ENCODE measurements at places on chromosomes 5 and 9. TPM values are rescaled to one million over a fixed set of nuclear protein-coding genes. Genes with fewer than 3 reads are reported as not detected.

Gene MARVELD2
- total RNA-seq, result not detected

Gene TAF11L10
- total RNA-seq, result not detected

Gene RECK
- total RNA-seq, result 19.4 TPM

Gene SLC45A2
- not detected for total RNA-seq

Gene TMEM252
- not detected for total RNA-seq

Gene NPR2
- total RNA-seq, result 2.1 TPM

Gene PGM5
- not detected for total RNA-seq

Gene FOXD4L5
- total RNA-seq, result not detected

DNA sequence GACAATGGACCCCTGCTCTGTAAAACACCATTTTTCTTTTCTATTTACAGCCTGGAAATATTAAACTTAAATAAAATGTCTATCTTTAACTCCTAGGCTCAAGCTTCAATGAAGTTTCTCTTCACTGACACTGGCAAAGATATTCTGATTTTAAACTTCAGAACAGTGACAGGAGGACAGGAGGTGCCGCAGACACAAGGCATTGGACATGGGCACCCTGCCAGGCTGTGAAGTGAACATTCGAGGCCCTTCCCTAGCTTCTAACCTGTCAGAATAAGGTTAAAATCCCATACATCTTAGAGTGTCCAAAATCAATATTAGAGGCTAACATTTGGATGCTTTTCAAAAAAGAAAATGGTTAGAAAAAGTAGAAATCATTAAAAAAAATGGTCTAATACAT lies 9.2 kb downstream of the SEMA5A start:
- no peak for DNase-seq

DNA sequence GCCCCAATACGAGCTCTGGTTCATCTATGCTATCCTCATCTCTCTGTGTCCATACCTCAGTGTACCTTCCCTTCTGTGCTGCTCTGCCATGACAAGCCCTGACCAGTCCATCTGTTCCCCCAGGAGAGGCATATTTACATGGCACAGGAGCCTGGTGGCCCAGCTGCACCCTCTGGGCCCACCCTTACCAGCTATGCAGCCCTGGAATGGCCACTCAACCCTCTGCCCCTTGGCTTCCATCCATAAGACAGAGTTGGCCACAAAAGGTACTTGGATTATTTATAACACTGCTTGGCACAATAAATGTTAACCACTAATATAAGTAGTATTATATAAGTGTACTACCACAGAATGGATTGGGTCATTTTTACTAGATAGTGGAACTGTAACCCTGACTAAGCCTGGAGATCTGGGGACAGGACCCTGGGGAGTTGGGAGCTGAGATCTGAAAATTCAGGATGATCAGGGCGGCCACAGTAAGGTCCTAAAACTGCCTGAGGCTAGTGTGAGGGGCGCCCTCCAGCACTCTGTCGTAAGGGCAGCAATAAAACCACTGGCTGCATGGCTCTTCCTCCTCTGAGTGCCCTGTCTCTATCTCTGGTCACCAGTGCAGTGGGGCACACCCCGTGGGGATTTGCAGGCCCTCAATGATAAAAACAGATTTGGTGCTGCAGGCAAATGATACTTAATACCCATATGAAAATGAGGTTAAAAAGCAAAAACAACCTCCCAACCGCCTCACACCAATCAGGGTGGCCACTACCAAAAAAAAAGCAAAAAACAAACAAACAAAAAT lies 65.8 kb downstream of the SEMA4D start:
- no peak for DNase-seq

GRCh38 chr9:135070198-135070951 lies 17.1 kb upstream of the OLFM1 start:
- DNase-seq, result no peak

DNA sequence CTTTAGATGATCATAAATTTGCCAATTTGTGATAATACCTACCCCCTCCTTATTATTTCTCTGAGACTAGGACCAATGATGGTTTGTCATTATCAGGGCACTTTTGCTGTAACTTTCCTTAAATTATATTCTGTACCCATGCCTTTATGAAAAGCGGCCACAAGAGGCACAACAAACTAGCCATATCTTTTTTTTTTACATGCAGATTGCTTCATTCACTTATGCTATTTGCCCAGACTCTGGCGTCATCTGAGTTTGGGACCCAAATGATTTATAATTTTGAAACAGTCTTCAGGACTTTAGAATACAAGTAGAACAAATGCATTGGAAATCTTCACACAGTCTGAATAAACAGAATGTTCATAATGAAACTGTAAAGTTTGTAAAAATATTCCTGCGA lies 408.1 kb downstream of the MAT2B start:
- DNase-seq, result no peak

GRCh38 chr5:131019601-131020315 lies 145.3 kb downstream of the HINT1 start:
- no peak for DNase-seq

- no peak for DNase-seq
These were observed 111.5 kb upstream of the EQTN start for GRCh38 chr9:27408482-27408881.

DNA sequence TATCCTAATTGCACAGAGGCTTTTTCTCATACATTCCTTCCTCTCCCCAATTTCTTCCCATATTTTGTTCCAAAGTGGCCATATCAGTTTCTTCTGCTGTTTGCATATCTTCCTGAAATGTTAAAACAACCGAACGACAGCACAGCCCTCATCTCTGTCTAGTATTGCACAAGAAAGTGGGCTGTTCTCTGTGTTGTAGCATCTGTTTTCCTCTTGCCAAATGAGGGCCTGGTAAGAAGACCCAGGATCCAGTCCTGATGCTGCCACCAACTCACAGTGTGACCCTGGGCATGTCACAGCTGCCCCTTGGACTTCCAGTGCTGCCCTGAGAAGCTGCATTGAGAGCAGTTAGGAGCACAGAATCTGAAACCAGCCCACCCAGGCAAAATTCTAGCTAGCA lies 4.1 kb downstream of the SLC31A2 start:
- no peak for DNase-seq

DNA sequence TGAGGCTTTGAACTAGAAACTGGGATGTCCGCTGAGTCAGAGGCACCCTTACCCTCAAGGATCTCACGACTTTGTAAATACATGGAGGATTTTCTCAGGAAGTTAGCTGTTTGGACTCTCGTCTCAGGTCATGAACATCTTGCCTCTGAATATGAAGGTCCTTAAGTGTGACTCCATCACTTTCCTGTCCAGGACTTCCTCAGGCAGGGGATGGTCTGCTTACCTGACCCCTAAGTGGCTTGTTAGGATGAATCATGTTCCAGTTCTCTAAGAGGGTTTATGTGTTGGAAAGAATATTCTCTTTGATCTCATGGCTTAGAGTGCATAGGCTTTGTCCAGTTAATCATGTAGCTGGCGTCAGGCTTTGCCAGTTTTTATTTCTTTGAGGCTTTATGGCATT lies 511.7 kb upstream of the KLF4 start:
- no peak for DNase-seq

DNA sequence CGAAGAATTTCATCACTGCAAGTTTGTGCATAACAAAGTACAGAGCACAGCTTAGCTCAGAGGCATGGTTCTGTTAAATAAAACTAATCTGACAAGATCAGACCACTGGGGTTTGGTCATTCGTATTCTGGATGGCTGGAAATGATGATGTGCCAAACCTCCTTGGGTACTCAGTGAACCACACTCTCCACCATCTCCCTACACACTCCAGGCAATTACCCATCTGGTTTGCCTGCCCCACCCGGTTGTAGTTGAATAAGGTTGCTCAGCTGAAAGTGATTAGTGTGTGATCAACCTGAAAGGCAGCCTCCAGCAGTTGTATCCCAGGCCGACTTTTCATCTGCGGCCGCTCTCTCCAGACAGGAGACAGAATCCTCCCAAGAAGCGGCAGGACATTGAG lies 371.4 kb downstream of the TLE1 start:
- DNase-seq, result no peak

DNA sequence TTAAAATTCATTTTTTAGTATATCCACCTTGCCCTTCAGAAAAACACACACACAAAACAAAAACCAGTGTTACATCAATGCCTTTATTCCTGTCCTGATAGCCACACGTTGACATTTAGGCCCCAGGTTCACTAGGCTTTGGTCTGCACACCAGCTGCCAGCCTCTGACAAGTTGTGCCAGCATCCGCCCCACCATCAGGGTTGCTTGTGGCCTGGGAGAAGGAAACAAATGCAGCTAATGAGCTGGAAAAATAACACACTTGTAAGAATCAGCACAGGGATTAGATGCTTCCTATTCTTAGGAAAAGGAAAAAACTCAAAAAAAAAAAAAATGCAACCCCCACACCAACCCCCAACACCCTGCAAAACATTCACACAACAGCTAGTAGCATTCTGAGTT lies 404.0 kb upstream of the GRIA1 start:
- no peak for DNase-seq

GRCh38 chr9:116628716-116629115 lies 58.4 kb upstream of the TRIM32 start:
- no peak for DNase-seq

DNA sequence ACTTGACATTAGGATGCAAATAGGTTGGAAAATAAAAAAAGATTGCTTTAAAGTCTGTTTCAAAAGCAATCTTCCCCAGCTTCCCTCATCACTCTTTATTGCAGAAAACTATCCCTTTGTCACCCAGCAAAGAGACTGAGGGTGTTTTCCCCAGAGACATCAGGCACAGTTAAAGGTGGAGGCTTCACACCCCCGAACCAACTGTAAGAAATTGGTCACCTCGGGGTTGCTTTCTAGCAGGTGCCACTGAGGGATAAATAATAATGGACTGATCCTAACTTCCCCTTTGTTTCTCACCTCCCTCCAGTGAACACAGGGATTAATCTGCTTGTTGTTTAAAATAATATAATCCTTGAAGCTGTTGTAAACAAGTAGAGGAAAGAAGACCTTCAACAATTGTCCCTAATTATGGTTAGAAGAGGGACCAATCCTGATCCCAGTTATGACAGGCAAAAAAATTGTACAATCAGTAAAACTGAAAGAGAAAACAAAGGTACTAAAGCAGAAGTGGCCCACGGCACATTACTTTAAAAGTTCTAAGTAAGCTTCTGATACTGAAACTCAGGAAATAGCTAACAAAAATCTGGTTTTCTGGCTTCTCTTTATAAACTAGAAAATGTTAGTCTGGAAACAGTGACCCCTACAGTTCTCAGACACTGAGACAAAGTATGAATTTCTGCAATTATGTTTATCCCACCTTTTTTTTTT lies 6.6 kb upstream of the PCSK1 start:
- DNase-seq, result no peak

- no peak for DNase-seq
These were observed 68.2 kb downstream of the CDC14B start for GRCh38 chr9:96551403-96551802.

GRCh38 chr5:126490167-126490940 lies 67.1 kb downstream of the GRAMD2B start:
- DNase-seq, result no peak

DNA sequence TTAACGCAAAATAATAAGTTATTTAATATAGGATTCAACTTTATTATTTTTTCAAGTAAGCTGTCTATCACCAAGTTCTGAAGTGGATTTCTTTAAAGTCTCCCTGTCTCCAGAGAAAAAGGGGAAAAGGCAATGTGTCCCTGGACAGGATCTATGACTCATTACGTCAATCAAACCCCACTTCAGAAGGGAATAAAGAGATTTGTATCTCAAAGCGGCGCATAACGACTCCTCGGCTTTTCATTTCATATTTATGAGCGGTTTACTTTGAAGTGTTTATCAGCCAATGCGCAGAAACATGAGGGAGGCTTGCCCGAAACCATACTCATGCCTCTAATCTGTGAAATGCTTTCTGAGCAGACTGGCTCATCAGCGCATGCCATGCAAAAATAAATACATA lies 938.6 kb upstream of the WWC1 start:
- DNase-seq, result no peak

- no peak for DNase-seq
These were observed 94.3 kb upstream of the EMB start for GRCh38 chr5:50535393-50535792.

DNA sequence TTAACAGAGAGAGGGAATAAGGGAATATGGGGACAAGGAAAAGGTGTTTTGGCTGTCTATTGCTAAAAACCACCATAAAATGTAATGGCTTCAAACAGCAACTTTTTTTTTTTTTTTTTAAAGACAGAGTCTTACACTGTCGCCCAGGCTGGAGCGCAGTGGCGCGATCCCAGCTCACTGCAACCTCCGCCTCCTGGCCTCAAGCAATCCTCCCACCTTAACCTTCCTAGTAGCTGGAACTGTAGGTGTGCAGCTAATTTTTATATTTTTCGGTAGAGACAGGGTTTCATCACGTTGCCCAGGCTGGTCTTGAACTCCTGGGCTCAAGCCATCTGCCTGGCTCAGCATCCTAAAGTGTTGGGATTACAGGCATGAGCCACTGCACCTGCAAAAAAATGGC lies 4.3 kb upstream of the SPATA24 start:
- DNase-seq, result no peak

Measured in A172 (cell line).